ENCODE measurements at places on chromosomes 3 and 15.

- DNase-seq = peak; percentile 35
Observed at GRCh38 chr3:42063888-42064287, 27.3 kb upstream of the TRAK1 start.

DNA sequence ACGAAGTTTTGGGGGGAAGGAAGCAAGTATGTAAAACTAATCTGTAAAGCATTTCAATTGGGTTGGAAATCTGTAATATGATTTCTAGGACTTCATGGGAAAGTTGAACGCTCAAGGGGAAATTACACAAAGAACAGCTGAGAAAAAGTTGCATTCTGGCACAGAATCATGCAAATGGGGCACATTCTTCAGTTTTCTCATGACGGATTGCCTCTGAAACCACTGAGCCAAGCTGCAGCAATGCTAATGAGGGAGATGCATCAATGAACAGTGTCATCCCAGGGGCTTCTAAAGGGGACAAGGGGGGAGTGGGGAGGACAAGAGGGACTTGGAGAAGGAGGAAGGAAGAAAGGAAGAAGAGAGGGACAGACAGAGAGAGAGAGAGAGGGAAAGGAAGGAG, 291.4 kb upstream of the ATP11B start:
- no peak for DNase-seq

GRCh38 chr3:46947981-46948791, 28.4 kb downstream of the CCDC12 start:
- peak; percentile 85 for DNase-seq

DNA sequence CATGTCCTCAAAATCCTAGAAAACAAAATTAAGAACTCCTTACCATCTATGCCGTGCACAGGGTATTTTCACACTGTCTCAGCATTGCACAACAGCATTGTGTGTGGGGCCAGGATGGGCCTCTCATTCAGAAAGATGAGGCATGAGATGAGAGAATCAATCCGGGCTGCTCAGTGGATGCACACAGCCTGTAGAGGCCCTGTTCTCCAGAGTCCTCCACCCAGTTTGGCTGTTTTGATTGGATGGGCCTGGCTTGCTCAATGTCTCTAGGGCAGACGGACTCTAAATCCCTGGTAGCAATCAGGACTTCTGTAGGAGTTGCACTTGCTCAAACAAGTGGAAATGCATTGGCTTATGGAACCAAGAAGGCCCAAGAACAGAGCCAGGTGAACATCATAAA, 20.2 kb upstream of the CPNE9 start:
- DNase-seq = no peak

GRCh38 chr3:146781606-146782005, 176.5 kb upstream of the PLSCR5 start:
- no peak for DNase-seq

DNA sequence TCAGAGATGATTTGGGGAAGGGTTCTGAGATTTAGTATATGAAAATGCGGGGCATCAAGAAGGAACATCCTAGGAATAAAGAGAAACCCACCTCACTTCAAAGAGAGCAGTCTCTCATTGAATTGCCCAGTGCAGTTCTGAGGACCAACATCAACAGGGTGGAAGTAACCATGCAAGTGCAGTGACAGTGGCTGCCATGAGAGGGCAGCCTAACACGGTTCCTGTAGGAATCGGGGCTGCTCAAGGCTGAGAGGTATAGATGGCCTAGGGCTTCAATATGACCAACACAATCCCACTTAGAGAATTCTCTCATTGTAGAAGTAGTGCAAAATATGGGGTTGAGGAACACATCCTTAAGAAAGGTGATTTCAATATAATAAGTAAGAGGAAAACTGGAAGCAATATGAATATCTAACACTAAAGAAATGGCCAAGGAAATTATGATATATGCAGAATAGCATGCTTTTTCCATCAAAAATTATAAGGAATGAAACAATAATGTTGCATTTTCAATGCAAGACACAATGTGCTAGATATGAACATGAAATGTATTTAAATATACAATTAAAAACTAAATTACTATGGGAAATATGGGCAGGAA, 51.1 kb upstream of the ARRDC4 start:
- peak; percentile 85 for DNase-seq

DNA sequence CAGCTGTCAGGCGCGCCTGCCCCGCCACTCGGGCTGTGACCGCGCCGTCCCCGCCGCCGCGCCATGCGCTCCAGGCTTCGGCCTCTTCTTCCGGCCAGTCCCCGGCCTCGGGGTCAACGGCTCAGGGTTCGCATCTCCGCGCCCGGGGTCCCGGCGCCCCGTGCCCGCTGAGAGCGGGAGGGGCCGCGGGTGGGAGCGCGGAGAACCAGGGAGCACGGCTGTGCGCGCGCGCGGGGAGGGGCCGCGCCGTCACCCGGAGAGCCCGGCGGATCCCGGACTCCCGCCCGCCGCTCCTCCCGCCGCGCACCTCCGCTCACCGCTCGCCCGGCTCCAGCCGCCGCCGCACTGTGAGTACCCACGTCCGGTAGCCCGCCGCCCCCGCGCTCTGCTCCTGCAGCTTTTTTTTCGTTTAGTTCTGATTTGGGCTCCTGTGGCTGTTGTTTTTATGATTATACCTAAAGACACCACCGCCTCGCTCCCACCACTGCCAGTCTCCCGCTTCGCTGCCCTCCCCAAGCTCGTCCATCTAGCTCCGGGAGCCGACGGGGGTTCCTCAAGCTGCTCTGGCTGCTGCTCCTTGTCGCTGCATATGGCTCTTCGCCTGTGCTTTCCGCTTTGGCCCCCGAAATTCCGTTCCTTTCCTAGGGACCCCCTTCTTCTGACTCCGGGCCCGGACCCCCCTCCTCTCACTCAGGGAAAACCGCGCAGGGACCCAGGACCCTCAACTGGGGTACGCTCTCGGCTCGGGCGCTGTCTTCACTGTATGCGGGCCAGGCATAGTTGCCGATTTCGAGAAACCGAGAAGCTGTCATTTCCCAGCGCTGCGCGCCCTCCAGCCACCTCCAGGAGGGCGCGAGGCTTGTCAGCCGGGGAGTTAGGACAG, 1.8 kb upstream of the SKOR1 start:
- DNase-seq = no peak

DNA sequence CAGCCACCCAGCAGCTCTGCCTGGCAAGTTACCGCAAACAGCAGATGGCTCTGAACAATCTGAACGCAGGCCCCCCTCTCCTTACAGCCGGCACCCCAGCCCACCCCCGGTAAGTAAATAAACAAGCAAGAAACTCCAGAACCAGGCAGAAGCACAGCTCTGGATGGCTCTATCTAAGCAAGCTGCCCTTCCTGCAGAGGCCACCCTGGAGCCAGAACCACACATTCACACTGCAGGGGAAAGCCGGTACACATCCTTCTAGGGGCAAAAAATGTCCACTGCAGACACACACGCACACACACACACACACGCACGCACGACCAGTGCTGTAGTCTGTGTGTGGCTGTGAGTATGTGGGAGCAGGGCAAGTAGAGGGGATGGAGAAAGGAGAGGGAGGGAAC, 63.9 kb downstream of the ADCY5 start:
- DNase-seq = no peak

DNA sequence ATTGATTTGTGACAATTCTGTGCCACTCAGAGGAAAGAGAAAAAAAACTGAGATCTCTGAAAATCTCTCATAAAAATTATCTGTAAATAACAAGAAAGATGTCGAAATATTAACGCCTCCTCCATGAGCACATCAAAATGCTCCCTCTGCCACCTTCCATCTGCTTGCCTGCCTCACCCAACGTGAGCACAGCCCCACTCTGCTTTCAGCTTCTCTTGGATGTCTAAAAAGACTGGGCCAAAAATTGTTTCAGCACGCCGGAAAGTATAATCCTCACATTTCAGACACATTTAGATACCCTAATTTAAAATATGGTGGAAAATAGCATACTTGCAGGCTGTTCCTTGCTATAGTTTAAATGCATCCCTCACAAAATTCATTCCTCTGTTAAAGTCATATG, 57.1 kb downstream of the ERC2 start:
- no peak for DNase-seq

- no peak for DNase-seq
Observed at GRCh38 chr3:129211772-129212171, 28.1 kb upstream of the CNBP start.

- DNase-seq = no peak
Observed at GRCh38 chr3:175777495-175777894, 918.4 kb downstream of the NAALADL2 start.

DNA sequence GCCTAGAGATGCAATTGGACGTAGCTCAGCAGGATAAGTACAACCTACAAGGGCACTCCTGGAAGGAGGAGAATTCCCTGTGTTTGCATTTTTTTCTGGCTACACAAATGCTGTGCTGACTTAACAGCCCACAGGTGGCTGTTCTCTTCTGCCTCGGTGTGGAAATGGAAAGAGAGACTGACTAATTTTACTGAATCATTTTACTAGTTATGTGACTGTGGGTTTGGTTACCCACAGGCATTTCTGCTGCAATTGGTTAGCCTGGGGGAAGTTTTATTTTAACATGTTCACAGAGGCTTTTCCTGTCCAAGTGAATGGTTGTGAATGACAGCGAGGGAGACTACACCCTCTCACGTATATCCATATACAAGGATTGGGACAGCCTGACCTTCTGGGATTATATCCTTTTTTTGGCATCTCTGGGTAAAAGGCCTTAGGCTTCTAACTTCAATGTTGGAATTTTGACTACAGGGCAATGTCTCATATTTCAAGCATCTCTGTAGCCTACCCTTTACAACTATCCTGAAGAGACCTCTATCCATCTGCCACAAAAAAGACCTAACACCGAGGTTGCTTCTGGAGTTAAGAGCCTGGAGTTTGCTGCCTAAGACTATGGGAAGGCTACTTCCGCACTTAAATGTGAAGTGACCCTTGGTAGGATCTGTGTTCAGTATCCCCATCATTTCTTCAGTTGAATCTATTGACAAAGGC, 67.2 kb upstream of the TP63 start:
- peak; percentile 3 for DNase-seq

- peak; percentile 66 for DNase-seq
Observed at GRCh38 chr3:196202516-196202970, 8.7 kb downstream of the ZDHHC19 start.

DNA sequence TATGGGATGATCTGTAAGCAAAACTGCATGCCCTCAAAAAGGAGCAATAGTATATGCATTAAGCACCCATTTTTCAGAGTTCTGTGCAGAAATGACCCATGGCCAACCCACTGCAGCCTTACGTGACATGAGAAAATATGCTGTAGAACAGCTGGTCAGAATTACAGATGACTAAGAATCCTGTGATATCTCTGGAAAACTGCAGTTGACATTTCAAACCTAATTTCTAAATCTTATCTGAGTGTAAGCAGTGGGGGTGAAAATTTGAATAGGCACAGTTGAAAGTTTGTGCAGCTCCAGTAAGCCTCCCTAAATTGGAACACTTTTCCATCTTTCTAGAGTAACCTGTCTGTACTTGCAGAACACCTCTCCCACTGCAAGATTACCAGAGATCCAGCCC, 28.7 kb upstream of the COL6A6 start:
- DNase-seq = no peak

DNA sequence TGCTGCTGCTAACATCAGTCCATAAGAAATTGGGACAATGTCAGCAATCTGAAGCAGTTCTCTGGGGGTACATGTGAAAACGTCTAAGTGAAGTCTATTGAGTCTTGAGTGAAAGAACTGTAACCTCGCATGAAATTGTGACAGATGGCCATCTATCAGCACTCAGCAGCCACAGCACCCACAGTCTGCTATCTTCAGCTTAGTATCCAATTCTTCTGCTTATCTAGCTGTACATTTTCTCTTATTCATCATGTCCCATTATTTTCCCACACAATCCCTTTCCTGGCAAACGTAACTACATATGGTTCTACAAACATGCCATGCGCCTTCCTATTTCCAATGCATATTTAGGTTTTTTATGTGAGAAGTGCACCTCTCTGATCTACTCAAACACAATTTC, 629.7 kb downstream of the NTRK3 start:
- no peak for DNase-seq

DNA sequence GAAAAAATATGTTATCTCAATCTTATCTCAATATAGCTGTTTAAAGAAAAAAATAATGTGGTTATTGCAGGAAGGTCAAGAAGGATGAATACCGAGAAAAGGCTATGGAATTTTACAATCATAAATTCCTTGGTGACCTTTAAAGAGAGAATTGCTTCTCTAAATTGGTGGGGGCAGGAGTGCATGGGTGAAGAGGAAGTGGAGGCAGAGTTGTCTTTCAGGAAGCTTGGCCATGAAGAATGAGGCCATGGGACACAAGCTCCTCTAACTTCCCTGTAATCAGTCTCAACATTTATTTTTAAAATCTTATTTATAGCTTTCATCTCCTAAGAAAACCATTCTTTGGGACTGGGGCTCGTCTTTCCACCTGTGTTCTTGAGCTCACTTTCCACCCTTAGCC, 22.4 kb upstream of the ALDH1A2 start:
- no peak for DNase-seq

- DNase-seq = peak; percentile 83
Observed at GRCh38 chr15:34311563-34311962, 26.0 kb downstream of the SLC12A6 start.

DNA sequence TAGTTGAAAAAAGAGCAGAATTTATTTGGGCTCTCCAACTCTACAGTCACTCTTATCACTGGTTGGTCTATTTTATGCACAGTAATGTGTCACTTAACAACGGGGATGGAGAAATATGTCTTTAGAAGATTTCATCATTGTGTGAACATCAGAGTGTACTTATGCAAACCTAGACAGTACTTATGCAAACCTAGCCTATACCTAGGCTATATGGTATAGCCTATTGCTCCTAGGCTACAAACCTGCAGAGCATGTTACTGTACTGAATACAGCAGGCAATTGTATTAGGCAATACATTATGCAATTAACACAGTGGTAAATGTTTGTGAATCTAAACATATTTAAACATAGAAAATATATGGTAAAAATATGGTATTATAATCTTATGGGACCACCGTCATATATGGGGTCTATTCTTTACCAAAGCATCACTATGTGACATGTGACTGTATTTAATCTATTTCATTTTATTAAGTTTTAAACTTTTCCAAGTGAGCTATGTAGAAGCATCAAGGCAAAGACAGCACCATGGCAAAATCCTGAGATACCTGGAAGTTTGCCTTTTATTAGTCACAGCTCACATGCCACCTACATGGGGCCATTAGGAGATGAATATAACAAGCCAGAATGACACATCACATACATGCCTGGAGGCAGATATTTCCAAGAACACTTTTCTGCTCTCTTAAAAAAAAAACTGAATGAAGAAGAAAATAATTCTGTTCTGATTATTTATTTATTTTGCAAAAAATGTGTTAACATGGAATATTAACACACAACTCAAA, 537.4 kb downstream of the TUSC7 start:
- DNase-seq = no peak

GRCh38 chr3:38343797-38344594, 2.6 kb upstream of the XYLB start:
- peak; percentile 47 for DNase-seq

GRCh38 chr3:98800401-98800800, 37.3 kb downstream of the ST3GAL6 start:
- no peak for DNase-seq

- DNase-seq = no peak
Observed at GRCh38 chr3:37731895-37732294, 129.8 kb upstream of the CTDSPL start.

DNA sequence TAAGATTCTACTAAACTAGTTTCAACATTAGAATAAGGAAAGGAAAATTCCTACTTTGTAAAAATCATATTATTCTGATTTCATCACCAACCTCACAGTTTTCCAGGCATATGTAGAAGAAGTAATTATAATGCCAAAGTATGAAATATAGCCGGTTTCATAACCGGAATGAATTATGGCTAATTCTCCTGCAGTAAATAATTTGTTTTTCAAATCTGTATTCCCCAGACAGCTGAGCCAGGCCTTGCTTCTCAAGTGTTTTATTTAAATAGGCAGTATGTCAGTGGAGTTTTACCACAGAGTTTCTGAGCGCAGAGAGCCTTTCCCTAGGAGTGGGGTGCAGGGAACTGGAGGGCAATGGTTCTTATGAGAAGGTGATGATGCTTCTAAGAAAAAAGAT, 8.7 kb upstream of the CPA3 start:
- DNase-seq = no peak
